ENCODE measurements at places on chromosomes 7 and 10.

DNA sequence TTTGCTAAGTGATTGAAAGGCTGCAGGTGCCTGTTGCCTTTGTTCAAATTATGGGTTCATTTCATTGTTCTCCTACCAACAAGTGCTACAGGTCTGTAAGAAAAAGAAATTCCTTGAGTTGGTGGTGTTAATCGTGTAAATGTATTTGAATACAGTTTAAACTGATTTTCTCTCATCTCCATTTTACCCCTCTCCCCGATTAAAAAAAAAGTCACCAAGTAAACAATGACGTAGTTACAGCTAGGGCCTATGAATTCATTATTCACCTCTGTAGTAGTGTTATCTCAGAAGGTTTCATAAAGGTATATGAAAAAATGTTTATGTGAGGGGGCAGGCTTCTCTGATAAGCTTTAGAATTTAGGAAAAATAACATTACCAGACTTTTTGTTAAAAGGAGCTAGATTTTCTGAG is 1.1 kb downstream of the REEP3 start:
- peak; percentile 27 for DNase-seq

DNA sequence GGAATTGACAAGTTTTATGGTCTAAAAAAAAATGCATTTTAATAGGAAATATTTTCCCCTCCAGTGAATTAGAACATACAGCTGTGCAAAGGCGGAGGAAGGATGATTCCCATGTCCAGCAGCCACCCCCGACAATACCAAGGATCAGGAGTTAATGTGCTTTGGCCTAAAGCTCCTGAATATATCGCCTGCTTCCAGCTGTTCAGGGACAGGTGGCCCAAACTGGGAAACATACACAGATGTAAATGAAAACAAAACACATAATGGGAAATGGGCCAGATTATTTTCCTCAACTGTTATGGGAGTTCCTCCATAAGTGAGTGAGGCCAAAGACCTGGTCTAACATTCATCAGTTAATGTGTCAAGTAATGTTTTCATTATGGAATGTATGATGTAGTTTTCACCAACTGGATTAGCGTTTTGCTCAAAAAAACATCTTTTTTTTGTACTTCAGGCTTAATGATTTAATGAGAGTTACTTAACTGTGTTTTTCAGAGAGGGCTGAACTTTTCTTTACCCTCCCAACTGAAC is 55.1 kb upstream of the LAMB1 start:
- no peak for DNase-seq

DNA sequence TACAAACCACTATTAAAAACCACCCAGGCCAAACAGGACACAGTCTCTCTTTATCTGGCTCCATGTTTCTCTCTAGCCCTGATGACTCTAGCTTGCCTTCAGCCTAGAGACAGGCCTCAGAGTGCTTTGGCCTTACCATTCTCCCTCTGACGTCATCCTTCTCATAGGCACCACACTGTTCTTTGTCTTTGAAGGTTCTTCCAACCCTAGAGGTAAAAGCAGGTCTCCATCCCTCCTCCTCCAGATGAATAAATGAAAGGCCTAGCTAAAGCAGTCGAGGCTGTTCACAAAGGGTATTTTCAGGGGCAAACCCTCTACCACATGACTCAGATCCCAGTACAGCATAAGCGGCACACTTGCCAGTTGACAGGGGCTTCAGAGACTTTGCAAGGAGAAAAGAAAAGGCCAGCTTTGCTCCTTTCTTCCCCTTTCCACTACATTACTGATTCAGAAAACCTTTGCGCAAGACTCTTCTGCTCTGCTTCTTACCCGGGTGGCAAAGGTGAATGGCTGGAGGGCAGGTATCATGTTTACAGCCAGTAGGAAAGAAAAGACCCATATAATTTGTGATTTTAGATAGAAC is 14.8 kb downstream of the NFE2L3 start:
- no peak for DNase-seq

GRCh38 chr10:22023508-22023907 is 20.0 kb upstream of the DNAJC1 start:
- no peak for DNase-seq

DNA sequence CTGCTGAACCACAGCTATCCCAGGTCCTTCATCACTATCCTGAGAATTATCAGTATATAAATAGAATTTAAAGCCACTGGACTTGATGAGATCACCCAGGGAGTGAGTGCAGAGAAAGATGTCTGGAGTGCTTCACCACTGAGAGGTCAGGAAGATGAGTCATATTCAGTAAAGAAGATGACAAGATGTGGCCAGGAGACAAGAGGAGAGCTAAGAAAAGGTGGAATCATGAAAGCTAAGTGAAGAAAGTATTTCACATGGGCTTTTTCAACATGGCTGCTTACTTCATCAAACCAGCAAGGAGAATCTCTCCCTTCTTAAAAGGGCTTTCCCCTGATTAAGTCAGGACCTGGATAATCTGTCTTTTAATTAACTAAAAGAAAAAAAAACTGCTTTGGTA is 9.1 kb upstream of the PRKAR2B start:
- peak; percentile 92 for DNase-seq

DNA sequence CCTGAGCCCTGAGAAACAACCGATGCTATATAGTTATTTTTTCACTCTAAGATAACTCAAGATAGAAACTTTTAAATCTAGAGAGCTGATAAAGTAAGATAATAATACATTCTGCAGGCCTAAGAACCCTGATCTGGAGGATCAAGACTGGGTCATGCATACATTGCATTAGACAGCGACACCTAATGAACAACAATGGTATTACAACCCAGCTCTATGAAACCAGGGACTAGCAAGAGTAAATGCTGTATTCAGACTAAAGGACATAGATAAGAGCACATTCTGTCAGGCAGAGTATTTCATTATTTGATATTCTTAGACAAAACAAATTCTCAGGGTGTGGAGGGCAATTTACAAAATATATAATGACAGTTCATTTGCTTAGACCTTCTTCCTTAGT is 148.6 kb downstream of the GRK5 start:
- DNase-seq = no peak

- DNase-seq = no peak
These were observed 25.0 kb downstream of the SORCS3 start for GRCh38 chr10:104666106-104666505.

- no peak for DNase-seq
These were observed 295.4 kb downstream of the CNTNAP2 start for GRCh38 chr7:146411975-146412374.

GRCh38 chr7:149070372-149071125 is 20.0 kb downstream of the ZNF786 start:
- no peak for DNase-seq

DNA sequence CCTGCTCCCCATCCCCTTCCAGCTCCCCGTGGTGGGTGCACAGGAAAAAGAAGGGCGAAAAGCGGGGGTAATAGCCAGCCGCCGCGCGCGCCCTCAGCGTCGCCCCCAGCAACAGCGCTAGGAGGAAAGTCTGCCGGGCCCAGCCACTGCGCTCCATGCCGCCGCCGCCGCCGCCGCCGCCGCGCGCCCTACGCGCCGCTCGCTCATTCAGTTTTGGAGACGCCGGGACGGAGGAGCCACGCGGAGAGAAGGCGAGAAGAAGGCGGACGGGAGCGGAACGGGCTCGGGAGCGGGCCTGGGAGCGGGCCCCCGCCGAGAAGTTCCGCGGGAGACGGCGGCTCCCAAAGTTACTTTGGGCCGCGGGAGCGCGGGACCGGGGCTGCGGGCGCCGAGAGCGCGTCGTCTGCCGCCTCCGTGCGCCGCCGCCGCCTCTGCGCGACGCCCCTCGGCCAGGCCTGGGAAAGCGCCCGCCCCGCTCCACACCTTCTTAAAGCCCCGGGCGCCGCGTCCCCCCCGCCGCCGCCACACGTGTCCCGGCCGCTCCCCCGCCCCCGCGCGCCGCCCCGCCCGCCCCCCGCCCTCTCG is at the start of gene RELN:
Gene RELN (minus strand): TSS at position 459 of the 585 bp plus-strand sequence. CDS start 302 bp downstream, at position 157.
- peak; percentile 48 for DNase-seq

DNA sequence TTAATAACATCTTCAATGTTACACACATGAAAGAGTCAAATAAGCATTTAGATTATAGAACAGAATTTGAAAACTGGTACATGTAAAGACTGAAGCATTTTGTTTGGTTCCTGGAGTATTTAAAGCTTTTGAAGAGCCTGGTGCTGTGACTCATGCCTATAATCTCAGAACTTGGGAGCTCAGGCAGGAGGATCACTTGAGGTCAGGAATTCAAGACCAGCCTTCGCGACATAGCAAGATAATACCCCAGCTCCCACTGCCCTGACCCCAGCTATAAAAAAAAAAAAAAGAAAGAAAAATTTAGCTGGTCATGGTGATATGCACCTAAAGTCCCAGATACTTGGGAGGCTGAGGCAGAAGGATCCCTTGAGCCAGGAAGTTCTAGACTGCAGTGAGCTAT is 87.8 kb downstream of the HDAC9 start:
- DNase-seq = peak; percentile 67

DNA sequence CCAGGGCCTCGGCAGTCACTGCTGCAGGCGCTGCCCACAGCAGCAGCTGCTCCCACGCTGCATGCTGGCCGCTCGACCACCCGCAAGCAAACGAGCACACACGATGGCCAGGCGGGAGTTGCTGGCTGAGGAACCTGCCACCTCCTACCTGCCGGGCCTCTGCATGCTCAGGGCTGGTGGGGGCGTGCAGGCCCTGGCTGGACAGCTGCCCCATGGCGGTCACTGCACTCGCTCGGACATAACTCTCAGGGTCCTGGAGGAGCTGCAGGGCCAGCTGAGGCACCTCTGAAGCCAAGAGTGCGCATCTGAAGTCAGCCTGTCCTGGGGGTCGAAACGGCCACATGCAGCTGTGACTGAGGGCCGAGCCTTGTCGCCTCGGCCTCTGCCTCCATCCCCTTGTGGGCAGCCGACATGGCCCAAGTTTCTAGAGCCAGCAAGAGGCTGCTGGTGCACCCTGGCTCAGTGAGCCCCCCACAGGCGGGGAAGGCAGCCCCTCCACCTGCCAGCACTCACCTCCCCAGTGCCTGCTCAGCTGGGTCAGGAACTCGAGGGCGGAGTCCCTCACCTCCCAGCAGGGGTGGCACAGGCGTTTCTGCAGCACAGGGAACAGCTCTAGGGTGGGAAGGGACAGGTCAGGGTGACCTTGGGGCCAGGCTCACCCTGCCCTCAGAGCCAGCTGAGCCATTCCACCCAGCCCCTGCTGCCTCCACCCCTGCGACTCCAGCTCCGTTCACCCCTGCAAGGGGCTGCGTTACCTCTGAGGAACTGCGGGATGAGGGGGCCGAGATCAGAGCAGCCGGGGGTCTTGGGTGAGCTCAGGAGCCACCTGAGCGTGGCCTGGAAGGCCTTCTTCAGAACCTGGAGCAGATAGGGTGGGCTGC is 16.1 kb downstream of the BRAT1 start:
- DNase-seq = no peak

- no peak for DNase-seq
These were observed 43.3 kb downstream of the IL15RA start for GRCh38 chr10:5933909-5934546.

- peak; percentile 85 for DNase-seq
These were observed 365.8 kb downstream of the BBS9 start for GRCh38 chr7:33495207-33495606.

- no peak for DNase-seq
These were observed 2.0 kb downstream of the NRP1 start for GRCh38 chr10:33332183-33333065.

DNA sequence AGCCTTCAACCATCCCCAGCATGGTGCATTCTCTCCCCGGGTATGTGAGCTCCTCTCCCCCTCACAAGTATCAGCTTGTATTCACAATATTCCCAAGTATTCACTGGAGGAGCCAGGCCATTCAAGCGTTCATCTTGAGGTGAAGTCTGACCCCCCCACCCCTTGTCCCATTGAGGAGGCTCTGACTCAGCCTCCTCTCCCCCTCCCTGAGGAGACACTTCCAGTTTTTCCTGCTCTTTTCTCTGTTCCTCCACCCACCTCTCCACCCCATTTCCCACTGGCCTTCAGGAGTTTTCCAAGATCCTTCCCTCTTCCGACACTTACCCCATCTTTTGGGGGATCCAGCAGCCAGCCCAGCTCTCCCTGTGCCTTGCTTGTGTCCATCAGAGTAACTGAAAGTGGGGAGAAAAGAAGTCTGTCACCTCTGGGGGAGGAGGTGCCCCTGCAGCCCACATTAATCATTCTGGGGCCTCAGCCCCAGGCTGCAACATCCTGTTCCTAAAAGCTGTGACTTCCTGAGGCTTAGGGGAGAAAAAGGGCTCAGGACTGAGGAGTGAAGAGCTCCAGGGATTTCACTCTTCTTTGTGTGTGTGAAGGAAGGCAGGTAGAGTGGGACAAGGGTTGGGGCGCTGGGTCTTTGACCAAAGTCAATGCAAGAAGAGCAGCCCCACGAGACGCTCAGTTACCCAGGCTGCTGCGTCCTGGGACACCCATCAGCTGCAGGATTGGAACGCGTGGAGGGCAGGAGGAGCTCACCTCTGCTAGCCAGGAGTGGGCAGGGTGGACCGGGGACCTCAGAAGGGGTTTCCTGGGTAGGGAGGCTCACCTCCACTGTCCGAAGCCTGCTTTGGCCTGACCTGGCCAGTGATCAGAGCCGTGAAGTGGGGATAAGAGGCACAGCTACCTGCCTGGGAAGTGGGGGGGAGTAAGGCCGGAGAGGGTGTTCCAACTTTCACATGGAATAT is 1.1 kb downstream of the EPHA1 start:
- no peak for DNase-seq

DNA sequence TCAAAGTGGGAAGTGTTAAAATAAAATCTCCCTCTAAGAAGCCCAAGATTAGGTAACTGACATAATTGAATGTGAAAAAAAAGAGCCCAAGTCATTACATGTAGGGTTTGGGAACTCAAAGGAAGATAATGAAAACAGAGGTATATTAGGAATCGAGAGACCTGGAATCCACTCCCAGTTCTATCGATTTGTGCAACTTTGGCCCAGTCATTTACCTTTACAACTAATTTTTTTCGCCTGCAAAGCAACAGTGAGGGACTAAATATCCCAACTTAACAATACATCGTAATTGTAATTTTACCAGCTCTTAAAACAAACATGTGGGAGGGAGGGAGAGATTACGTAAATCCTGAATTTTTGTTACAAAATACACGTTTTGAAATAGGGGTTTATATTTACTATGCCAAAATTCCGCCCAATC is 1.4 kb downstream of the MINDY3 start:
- no peak for DNase-seq

DNA sequence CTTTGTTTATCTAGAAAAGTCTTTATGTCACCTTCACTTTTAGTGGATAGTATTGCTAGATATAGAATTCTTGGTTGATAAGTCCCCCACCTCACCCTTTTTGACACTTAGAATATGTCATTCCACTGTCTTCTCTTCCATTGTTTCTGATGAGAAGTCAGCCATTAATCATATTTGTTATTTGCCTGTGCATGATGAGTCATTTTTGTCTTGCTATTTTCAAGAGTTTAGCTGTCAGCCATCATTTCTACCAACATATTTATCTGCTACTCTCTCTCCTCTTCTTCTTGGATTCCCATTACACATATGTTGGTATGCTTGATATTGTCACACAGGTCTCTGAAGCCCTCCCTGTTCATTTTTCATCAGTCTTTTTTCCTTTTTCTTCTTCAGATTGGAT is 160.8 kb upstream of the TCF7L2 start:
- DNase-seq = no peak

GRCh38 chr10:43265799-43266721 is 805 bp downstream of the RASGEF1A start:
- DNase-seq = no peak

- DNase-seq = peak; percentile 41
These were observed 5.8 kb downstream of the IFIT1 start for GRCh38 chr10:89398003-89398749.

- DNase-seq = no peak
These were observed 28.7 kb upstream of the PDCD4 start for GRCh38 chr10:110843031-110843430.
